Stimulated activated CD8-positive, alpha-beta memory T cell treated with anti-CD3 and anti-CD28 coated beads, Interleukin-12 subunit alpha, Interleukin-12 subunit beta, amount 100 ng/mL, for 1 hour (primary cell): ENCODE measurements at places on chromosomes 3 and 15.

DNA sequence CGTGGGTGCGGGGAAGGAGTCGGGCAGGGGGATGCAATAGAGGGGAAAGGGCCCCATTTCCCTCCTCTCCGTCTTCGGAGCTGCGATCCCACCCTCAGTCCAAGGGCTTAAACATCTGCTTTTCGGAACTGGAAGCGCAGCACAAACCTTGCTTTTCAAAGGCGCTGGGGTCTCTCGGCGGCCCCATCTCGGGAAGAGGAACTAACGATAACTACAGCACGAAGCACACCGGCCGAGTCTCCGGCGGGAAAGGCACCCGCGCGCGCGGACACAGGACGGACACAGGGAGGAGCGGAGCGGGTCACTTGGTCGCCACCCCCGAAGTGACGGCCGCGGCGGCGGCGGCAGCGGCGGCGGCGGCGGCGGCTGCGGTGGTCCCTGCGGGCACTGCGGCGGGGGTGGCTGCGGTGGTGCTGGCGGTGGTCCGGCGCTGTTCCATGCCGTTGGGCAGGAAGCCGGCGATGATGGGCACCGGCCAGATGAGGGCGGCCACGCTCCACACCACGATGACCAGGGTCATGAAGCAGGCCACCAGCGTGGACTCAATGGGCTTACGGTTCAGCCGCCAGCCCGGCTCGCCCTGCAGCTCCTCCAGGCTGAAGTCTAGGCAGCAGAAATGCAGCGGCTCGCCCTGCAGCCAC is 1.1 kb downstream of the TMEM158 start:
- DNase-seq, result no peak

- DNase-seq, result no peak
Observed at GRCh38 chr15:37100109-37100965, at the start of gene MEIS2. MEIS2 (minus strand) TSS chr15:37100549; CDS start chr15:37099466, 1,083 bp downstream.

DNA sequence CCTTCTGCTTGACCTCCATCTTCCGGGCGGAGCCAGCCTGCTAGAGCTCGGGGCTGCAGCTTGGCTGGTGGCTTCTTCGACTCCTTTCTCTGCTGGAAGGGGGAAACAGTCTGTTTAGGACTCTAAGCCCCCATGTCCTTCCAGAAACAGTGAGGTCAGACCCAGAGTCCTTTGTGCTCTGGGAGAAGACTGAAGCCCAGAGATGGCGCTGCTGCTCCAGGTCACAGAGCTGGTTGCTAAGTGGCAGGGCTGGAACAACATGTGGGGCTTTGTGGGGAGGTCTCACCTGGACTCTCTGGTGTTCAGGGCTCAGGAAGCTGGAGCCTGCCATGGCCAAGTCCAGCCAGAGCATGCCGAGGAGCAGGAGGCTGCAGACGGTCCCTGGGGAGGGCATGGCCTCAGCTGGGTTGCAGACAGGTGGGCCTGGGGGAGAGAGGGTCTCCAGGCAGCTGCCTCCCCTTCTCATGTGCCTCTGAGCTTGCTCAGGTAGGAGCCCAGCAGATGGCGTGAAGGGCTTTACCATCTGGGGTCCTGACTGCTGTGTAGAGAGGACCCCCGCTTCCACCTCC is 2.9 kb downstream of the GHRL start:
- no peak for DNase-seq

GRCh38 chr3:28637742-28638141 is 289.1 kb upstream of the AZI2 start:
- no peak for DNase-seq

- no peak for DNase-seq
Observed at GRCh38 chr3:134149286-134149685, 101.4 kb downstream of the RYK start.

GRCh38 chr15:70726753-70727152 is 36.6 kb downstream of the UACA start:
- no peak for DNase-seq
